ENCODE measurements at places on chromosomes 7 and 10.

DNA sequence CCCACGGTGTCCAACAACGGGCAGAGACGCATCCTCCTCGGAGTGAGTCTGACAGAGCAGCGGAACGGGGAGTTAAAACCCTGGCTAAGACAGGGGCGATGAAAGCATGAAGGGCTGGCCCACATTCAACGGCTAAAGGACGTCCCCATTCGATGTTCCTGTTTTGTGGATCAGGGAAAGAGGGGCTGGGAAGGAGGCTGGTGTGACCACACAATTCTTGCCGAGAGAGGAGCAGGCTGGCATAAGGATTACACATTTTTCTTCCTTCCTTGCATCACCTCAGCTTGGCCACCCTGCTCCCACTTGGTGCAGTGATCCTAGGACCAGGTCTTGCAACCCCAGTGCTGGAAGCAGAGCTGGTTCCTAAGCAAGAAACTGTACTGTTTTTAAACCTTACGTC lies 67.7 kb downstream of the GNA12 start:
- no peak for DNase-seq

DNA sequence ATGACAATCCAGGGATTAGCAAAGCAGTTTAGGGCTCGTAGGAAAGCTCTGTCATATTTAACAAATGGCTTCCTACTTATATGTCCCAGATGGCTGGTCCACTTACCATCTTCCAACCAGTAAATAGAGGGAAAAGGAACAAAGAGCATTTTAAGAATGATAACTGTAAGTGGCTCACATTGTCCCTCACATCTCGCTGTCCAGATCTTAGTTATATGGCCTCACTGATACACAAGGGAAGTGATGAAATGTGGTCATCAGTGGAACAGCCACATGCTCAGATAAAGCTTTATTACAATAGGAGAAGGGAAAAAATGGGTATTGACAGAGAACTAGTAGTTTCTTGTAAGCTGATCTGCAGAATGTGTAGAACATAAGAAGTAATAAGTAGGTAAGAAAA lies 35.8 kb downstream of the IQUB start:
- DNase-seq = no peak

DNA sequence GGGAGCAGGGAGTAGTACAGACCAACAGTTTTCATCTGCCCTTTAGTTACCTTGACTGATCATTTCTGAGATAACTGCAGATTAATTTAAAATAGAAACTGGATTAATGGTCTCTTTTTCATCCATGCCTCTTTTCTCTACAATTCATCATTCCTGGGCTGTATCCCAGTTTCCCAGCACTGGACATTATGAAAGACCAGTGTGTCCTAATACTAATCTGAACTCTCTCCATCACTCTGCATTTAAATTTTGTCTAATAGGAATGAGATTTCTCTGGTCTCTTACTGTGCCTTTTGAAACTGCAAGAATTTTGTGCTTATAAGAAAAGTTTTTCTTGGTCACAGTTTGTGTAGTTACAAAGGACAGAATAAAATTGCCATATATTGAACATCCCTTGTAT lies 12.7 kb downstream of the PLEKHA8 start:
- DNase-seq = no peak

DNA sequence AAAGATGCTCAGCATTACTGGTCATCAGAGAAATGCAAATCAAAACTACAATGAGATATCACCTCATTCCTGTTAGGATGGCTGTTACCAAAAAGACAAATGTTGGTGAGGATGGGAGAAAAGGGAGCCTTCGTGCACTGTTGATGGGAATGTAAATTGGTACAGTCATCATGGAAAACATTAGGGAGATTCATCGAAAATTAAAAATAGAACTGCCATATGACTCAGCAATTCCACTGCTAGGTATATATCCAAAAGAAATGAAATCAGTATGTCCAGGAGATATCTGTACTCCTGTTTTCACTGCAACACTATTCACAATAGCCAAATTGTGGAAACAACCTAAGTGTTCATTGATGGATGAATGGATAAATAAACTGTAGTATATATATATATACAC lies 228.1 kb downstream of the ACTR3B start:
- no peak for DNase-seq

DNA sequence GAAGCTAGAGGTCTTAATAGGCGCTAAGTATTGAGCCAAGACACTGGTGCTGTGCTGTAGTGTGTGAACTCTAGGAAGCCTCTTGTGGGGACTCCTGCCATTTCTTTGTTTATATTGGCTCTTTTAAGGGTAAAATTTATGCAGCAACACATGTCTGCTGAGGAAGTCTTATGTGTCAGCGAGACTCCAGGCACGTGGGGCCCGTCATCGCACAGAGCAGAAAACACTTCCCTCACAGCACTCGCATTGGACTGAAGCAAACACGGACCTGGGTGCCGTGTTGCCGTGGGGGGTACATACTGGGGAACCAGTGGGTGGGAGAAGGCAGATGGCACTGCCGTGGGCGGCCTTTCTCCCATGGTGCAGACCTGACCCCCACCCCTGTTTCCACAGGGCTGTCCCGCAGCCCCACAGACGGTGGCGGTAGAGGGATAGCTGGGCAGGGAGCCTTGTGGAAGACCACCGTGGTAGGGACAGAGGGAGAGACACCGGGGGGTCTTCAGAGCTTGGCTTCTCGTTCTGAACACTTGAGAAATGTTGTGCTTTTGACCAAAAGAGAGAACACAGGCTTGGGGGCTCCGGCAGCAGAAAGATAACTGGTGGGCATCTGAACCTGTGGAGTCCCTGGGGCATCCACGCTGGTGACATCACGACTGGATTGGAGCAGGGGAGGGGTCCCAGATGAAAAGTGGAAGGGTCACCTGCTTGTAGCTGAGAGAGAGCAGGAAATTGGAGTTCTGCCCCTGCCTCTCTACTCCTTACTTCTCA lies 284.7 kb upstream of the SHH start:
- DNase-seq = no peak
